Iris pigment epithelial cell (primary cell): ENCODE measurements at places on chromosomes 3 and 15.

DNA sequence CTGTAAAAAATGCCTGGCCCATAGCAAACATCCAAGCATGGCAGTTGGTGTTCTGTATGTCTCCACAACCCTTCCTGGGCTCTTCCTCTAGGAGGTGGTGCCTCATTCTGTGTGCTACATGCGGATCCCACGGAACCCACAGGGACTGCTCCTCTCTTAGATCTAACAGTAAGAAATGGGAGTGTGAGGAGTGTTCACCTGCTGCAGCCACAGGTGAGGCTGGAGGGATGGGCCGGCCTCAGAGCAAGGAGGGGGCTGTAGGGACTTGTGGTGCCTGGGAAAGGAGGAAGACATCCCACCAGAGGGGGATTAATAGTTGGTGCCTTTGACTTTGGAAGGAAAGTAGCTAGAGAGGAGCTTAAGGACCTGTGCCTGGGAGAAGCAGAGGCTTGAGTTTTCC is 22.2 kb downstream of the SEMA3G start:
- no peak for DNase-seq

- no peak for DNase-seq
These were observed 31.2 kb downstream of the RYR3 start for GRCh38 chr15:33341953-33342352.

- no peak for DNase-seq
These were observed 102.2 kb downstream of the ERC2 start for GRCh38 chr3:56365905-56366640.

GRCh38 chr3:63886858-63887257 is 23.2 kb downstream of the ATXN7 start:
- DNase-seq, result peak; percentile 47

DNA sequence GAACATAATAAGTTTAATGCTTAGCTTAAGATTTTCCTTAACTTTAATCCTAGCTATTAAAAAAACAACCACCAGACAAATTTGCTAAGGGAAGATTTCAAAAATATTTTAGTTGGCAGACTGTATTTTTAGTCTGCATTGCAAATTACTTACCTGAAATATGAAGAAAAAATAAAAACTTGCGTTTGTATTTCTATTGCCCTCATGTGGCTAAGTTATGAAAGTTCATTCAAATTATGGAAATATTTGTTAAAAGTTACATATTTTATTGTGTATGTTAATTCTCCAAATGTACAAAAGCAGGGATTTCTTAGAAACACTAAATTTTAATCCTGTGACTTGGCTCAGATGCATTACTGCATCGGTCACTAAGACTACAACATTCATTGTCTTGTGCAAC is 15.0 kb downstream of the GTF2A2 start:
- DNase-seq, result peak; percentile 5

GRCh38 chr15:50186752-50187151 is 4.8 kb downstream of the SLC27A2 start:
- no peak for DNase-seq

GRCh38 chr15:67003586-67003985 is 61.8 kb upstream of the SMAD3 start:
- DNase-seq, result peak; percentile 40

GRCh38 chr3:138492980-138493675 is 58.7 kb downstream of the ESYT3 start:
- no peak for DNase-seq

DNA sequence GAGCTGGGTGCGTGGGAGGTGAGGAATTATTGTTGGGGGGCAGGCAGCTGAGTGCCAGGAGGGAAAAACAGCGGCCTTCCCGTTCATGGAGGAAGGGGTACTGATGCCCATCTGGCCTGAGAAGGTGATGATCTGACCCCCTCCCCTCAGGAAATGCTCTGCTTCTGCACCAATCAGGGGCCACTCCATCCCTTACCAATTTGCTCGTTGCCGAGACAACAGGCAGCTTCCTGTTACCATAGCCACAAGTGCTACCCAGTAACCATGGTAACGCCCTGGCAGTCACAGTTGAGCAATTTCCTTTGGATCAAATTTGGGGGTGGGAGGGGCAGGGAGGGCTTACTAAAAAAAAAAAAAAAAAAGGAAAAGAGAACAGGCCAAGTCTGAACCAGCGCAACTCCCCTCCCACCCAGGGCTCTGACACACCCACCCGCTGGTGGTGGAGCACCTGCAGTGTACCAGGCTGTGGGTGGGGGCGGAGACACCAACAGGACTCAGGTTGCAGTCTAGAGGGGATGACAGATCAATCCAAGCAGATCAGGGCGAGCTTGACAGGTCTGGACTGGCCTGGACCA is 13.7 kb downstream of the CELF6 start:
- peak; percentile 66 for DNase-seq

DNA sequence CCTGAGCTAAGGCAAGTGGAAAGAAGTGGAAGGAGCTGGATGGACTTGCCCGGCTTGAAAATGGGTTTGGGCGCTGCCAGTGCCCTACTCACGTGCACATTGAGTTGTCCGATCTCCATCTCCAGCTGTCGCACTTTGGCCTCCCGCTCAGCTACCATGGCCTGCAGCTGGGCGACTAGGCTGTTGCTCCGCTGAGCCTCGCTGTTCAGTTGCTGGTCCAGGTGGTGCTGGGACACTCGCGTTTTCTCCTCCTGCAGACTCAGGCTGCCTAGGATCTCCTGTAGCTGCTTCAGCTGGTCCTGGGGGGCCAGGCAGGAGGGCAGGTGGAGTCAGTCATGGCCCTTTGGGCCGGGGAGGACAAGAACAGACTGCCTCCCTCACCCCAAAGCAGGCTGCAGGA is 33.0 kb upstream of the HHATL start:
- no peak for DNase-seq

- no peak for DNase-seq
These were observed 12.1 kb downstream of the FEZF2 start for GRCh38 chr3:62361261-62361660.

- DNase-seq, result no peak
These were observed 28.9 kb downstream of the IDH3A start for GRCh38 chr15:78178064-78178463.

GRCh38 chr15:64379216-64379960 is 1.9 kb downstream of the PCLAF start:
- no peak for DNase-seq

DNA sequence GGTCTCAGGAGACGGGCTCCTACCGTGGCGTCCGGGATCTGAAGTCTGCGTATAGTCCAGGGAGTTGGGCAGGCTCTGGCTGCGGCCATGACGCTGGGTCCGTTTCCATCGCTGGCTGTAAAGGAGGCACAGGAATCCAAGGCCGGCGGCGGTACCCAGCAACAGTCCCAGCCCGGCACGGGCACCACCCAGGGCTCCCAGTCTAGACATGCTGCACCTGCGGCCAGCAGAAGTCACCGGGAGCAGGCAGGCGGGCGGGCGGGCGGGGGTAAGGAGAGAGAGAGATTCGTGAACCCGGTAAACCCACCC is 526 bp downstream of the RMDN3 start:
- peak; percentile 40 for DNase-seq
